ENCODE measurements at places on chromosomes 1 and 21.

- no peak for DNase-seq
These were observed 20.4 kb upstream of the SUCO start for GRCh38 chr1:172512591-172512990.

DNA sequence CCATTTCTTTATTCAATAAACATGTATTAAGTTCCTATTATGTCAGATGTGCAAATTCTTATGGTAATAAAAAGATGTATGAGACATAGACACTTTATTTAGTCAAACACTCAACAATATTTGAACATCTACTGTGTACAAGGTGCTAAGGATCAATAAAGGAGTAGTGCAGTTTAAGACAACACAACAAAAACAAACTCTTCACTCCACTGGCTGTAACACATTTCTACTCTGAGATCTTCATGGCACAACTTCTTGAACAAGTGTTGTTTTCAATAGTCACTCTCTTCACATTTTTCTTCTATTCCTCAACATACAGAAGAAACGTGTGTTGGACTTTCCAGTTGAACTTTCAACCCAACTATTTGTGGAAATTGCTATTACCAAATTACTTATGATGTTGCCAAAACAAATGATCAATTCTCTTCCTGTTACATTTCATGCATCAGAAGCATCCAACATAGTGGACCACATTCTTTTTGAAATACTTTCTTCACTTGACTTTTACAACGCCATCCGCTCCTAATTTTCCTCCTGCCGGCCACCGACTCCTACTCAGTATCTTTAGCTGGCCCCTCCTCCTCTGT is 25.4 kb downstream of the HSD3B1 start:
- DNase-seq, result no peak

GRCh38 chr1:182065126-182065845 is 3.8 kb upstream of the ZNF648 start:
- DNase-seq, result no peak

DNA sequence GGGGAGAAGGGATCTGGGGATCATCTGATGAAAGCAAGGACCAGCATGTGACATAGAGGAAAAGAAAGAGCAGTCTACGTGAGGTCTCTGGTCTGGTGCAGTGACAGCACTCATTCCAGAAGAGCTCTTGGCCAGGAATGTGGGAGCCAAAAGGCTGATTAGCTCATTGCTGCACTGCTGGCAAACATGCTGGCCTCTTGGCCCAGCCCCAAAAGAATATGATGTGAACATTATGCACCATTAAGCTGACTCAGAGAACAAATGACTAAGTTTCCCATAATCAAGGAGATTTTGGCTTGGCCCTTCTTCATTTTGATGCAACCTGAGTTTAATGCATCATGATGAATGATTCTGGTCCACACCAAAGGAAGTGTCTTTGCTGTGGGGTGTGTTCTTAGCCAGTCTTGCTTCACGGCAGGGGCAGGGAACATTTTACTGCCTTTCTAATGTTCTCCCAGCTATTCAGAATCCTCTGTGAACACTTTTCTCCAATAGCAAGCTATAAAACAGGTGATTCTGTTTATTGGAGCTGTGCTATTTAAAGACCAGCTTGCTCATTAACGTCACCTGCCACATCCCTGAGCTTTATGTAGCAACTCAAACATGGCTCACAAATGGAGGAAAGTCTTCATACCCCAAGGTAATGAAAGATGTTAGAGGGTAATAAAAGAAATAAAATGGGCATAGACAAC is 55.1 kb downstream of the PCBP3 start:
- DNase-seq, result no peak

DNA sequence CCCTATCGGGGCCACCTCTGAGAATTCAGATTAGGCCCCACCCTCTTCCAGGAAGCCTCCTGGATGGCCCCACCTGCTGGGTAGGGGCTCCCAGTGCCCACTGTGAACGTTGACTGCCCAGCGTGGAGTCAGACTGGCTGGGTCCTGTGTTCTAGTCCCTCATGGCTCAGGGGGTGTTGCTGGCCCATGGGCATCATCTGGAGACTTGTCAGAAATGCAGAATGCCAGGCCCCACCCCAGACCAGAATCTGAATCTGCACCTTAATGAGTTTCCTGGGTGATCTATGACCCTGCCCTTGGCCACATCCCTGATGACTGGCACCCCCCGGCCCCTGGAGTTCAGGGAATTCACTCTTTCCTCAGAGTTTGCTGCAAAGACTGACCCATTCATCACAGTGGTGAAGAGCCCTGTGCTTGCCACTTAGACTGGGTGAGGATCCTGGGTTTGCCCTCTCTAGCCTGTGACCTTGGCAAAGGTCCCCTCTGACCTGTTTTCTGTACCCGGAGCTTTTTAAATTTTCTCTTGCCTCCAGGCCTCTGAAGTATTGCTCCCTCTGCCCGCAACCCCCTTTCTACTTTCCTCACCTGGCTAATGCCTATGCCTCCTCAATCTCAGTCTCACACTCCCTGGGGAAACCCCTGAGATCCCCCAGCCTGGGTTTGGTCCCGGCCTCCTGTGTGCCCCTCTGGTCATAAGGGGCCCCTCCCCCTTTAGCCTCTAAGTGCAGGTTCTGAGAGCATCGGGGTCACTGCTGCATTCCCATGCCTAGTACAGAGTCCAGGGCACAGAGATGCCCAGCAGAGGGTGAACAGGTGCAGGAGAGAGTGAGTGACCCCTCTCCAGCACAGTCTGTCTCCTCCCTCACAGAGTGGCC is 184.2 kb downstream of the MATN1 start:
- no peak for DNase-seq

GRCh38 chr1:65319754-65320153 is 10.4 kb downstream of the DNAJC6 start:
- no peak for DNase-seq

GRCh38 chr1:31662463-31662862 is 17.8 kb upstream of the PEF1 start:
- no peak for DNase-seq

DNA sequence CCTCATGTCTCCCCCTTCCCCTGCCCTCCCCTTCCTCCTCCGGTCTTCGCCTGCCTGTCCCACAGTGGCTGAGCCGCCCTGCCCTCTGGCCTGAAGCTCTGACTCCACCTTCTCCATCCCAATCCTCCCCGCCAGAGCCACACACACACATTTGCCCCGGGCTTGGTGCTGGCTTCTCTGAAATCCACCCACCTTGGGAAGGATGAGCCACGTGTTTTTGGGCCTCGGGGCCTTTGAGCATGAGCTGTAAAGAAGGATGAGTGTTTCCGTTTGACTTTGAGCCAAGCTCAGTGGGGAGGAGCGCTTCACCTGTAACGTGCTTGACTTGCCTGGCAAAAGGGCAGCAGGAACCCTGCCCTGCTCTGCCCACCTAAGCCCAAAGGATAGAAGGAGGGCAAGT is 295.1 kb downstream of the SIPA1L2 start:
- no peak for DNase-seq

DNA sequence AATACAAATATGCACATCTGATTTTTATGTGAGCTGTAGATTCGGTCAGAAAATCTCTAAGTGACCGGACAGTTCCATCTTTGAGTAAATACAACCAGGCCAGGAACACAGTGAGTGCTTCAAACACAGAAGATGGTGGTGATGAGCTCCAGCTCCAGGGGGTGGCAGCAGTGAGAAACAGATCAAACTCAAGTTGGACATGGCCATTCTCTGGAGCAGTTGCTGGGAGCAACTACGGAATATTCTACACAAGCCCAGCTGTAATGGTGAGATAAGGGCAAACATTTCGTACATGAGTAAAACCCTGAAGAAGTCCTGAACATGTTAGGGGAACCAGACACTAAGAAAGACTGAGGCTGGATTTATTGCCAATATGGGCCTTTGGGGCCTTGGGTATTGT is 100.7 kb downstream of the BARHL2 start:
- peak; percentile 8 for DNase-seq

GRCh38 chr1:107524301-107524700 is 383.5 kb downstream of the NTNG1 start:
- no peak for DNase-seq

DNA sequence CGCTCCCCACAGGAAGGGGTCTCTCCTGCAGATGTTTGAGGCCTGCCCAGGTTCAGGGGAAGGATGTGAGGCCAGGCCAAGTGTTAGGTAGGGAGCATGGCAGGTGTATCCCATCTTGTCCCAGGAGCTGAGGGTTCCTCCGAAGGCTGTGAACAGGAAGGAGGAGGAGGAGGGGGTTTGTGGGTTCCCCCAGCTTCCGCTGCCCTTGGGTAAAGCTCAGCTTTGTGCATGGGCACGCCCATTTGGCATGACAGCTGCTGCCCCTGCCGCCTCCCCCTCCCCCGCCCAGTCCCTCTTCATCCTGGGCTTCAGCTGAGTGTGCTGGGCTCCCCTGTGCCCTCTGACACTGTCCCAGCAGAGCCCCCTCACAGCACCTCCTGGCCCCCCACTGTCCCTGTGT is 25.5 kb downstream of the TNFRSF8 start:
- DNase-seq, result no peak

DNA sequence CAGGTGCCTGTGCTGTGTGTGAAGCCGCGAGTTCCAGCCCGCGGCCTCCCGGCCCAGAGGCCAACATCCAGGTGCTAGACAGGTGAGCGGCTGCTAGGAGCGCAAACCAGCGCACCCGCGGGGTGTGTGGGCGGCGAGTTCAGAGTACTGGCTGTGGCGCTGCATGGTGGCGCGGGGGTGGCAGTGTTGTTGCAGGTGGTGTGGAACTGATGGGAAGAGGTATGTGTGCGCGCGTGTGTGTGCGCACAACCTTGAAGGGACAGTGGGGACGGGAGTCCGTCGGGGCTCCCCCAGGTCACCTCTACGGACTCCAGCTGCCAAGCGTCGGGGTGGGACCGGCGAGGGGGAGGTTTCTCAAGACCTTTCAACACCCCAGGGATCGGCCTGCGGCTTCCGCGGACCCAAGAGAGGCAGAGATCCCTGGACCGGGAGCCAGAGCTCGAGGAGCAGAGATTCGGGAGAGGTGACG is 433 bp upstream of the DMBX1 start:
- DNase-seq, result no peak

- DNase-seq, result peak; percentile 78
These were observed 93.5 kb downstream of the SIK1 start for GRCh38 chr21:43333298-43334062.

GRCh38 chr1:157978586-157979403 is 14.7 kb upstream of the KIRREL1 start:
- no peak for DNase-seq

DNA sequence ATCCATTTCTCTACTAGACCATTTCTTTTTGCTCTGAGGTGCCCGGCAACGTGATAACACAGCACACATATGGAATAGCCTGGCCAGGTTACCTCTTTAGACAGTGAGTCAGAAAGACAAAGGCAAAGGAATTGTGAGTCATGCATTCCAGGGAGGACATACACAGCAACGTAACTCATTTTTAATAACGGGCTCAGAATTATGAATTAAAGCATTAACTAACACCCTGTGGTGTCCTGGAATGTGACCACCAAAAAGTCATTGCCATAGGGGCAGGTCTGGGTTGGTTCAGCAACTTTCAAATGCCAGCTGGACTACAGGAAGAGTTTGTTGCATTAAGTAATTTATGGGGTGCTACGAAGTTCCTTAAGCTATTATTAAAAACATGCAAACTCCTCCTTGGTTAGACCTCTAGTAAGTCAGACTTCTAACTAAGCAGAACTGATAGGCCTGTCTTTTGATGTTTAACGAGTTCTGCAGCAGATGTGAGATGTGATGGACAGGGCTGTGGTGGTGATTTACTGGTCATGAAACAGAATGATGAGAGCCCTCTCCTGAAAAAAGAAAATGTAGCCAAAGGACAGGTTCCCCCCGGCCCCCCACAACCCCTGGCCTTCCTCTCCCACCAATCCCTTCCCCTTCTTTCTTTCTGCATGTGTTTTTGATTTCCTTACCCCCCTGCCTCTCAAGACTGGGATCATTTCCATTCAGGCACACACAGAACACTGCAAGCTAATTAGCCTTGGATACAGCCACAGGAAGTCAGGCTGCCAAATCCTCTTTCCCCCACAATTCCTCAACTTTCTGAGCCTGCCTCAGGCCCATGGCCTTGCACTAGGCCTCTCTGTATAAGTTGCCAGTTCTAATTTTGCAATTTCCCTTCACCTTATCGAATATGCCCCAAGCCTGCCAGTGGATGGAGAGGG is 88.9 kb upstream of the HAO2 start:
- peak; percentile 23 for DNase-seq

DNA sequence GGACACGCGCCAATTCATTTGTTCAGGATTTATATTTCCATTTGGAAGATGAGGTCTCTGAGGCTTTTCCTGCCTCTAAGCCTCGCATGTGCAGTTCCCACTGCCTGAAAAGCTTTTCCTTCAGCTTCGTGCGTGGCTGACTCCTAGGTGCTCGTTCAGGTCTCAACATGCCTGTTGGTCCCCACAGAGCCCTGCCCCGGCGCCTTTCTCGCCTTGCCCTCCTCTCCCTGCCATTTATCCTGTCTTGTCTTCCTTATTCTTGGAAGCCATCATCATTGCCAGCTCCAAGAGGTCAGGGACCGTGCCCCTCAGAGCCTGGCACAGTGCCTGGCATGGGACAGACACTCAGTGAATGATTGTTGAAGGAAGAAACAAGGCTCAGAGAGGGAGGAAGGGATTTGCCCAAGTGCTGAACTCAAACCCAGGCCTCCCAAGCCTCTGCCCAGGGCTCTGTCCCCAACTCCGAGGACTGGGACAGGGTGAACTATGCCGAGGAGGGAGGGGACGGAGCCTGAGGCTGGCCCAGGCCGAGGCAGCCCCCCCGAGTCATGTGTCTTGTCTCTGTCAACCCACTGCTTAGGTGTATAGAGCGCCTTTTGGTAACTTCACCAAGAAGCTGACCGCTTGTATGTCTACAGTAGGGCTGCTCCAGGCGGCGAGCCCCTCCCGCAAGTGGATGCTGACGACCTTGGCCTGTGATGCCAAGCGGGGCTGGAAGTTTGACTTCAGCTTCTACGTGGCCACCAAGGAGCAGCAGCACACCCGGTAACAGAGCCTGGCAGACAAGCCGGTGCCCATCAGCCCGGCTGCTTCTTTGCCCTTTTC is 47.3 kb downstream of the DISP3 start:
- no peak for DNase-seq

- no peak for DNase-seq
These were observed 168.3 kb upstream of the SGIP1 start for GRCh38 chr1:66365635-66366034.

DNA sequence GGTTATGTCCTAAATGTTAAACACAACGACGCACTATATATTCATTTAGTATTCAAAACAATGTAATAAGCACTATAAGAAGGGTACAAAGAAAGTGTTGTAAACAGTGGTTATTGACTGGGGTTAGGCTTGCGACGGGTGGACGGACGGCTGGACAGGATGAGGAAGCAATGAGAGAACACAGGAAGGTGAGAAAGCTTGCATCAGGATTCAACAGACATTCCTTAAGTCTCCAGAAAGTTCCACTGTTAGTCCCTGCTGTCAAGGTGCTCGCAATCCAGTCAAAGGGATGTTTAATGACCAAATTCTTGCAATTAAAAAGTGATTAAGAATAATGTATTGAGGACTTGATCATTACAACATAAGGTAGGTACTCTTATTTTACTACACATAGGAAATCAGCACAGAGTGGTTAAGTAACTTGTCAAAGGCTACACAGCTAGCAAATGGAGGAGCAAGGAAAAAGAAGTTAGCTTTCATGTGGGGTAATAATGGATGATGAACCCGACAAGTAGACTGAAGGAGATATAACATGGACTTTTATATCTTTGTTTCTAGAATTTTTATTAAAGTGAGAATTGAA is 994 bp upstream of the ACBD6 start:
- DNase-seq, result no peak

GRCh38 chr1:32626176-32626575 is 24.2 kb downstream of the ZBTB8OS start:
- DNase-seq, result no peak

GRCh38 chr1:34923490-34923889 is 6.0 kb downstream of the DLGAP3 start:
- no peak for DNase-seq

GRCh38 chr1:119911775-119912174 is 15.5 kb upstream of the ADAM30 start:
- DNase-seq, result no peak

- no peak for DNase-seq
These were observed 250.3 kb downstream of the PTPRC start for GRCh38 chr1:198889101-198889500.

All from T1000 (cell line).